Tongue (tissue), 3 donors: ENCODE measurements at places on chromosomes 16 and 17.
A peak's percentile ranks its signal among the peaks of the same experiment; 100 is the strongest.

DNA sequence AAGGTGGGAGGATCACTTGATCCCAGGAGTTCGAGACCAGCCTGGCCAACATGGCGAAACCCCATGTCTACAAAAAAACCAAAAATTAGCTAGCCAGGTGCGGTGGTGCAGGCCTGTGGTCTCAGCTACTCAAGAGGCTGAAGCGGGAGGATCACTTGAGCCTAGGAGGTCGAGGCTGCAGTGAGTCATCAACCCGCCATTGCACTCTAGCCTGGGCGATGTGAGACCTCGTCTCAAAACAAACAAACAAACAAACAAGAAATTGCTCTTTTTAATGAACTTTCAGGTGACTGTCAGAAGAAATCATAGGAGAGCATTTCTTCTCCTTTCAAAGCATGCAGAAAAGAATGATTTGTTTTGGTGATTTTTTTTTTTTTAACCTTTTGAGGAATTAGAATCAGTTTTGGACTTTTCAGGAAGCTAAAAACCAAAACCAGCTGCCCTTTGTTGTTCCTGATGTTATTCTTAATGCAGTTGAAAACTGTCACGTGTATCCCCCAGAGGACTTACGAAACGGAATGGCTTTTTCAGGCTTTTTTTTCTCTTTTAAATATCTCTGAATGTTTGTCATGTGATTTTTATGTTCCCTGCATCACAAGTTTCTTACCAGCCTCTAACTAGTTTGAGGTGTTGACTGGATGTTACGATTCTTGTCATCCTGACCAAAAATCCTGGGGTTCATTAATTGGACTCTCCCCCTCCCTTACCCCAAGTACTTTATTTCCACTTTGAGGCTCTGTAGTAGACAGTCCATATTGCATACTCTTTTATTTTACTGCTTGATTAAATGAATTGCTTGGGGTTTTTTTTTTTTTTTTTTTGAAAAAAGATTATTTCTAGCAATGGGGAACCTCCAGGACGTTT lies 34.1 kb downstream of the SNX29 start:
- no peak for DNase-seq

DNA sequence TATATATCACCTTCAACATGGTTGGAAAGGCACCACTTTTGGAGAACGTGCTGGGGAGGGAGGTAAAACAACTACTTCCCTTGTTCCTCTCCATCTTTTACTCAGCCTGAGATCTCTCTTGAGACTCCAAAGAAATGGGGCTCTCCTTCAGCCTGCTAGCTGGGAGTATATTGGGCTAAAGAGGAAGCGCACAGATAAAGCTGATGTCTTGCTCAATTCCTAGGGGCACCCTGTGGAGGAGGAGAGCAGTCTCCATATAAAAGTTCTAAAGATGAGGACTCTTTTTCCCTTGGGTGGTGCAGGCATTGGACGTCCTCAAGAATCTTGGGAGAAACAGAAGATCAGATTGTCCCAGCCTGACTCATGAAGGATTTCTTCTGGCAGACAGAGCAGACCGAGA lies 4.6 kb upstream of the ETV4 start:
- DNase-seq = no peak

DNA sequence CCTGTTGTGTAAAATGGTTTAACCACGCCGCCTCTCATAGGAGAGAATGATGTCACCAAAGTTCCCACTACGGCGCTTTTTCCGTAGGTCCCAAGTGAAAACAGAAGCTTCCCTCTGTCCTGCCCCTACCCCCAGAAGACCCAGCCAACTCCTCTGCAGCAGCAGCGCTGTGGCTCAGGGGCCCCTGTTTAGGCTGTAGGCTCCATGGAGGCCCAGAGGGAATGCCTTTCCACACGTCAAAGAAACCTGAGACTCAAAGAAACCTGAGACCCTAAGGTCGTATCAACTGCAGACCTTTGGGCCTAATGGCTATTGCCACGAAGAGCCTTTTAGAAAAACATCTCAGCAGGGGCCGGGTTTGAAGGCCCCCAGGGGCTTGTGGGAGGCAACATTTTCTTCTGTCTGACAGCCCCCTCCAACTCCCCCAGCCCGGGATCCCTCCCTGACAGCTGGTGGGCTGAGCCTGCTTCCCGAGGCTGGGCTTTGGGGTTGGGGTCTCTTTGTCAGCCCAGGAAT lies 43.1 kb upstream of the MEAK7 start:
- DNase-seq = no peak

- DNase-seq = peak; percentile 40
Observed at GRCh38 chr17:48095611-48096010, 5.7 kb downstream of the CBX1 start.

GRCh38 chr17:52156576-52157570 lies 1.6 kb downstream of the CA10 start:
- DNase-seq = no peak

GRCh38 chr16:75376475-75377161 lies 56.7 kb downstream of the CFDP1 start:
- DNase-seq = no peak

- peak; percentile 36 for DNase-seq
Observed at GRCh38 chr16:19232988-19233387, 52.5 kb upstream of the CLEC19A start.
